ENCODE measurements at places on chromosomes 2 and 18.

- DNase-seq = no peak
These were observed 155.8 kb downstream of the CDH7 start for GRCh38 chr18:65906621-65907034.

GRCh38 chr18:77113361-77114151 is 19.0 kb downstream of the MBP start:
- DNase-seq = no peak

DNA sequence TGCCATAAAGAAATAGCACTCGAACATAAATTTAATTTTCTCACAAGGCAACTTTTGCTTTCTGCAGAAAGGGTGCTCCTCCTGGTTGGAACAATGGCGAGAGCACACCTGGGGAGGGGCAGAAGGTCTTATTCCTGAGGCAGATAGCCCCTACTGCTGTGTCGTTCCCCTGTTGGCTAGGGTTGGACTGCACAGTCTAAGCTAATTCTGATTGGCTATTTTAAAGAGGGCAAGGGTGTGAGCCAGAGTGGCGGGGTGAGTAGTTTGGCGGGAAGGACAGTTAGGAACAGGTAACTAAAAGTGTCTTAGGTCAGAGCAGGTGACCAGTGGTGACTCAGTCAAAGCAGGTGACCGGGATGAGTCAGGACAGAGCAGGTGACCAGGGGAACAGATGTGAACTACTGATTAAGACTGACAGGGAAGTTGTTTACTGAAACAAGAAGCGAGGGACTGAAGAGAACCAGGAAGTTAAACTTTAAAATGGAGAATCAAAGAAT is 49.7 kb upstream of the AGAP1 start:
- no peak for DNase-seq

- DNase-seq = no peak
These were observed 339.3 kb downstream of the HRH4 start for GRCh38 chr18:24799720-24800119.

DNA sequence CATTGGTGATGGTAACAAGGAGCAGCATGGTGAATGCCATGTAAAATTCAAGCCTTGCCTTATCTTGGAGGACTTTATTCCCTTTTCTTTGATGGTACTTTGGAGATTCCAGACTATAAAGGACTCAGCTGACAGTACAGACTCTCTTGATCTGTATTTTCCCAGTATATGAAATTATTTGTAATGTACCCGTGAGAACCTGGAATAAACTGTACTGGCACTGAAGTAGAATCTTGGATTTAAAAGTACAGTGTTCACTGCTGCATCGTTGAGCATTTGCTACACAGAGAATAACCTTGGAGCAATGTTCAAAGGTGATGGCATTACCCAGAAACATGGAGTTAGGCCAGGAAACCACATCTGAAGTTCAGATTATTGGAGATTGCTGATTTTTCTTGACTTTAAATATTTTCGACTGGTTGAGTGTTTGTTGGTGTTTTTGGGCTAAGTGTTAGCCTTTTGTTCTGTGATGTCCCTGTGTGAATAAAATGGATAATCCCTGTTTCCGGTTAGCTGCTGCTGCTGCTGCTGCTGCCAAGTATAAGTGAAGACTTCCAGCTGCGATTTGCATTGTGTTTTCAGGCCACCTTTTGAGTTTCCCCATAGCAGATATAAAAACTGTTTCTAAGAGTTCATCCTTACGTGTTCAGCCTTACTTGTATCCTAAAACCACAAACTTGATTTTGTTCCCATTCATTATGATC is 122.0 kb downstream of the SPTBN1 start:
- DNase-seq = no peak

- DNase-seq = no peak
These were observed 48.2 kb upstream of the LGALSL start for GRCh38 chr2:64405581-64406406.

GRCh38 chr2:230097424-230097823 is 28.7 kb upstream of the SLC16A14 start:
- no peak for DNase-seq

DNA sequence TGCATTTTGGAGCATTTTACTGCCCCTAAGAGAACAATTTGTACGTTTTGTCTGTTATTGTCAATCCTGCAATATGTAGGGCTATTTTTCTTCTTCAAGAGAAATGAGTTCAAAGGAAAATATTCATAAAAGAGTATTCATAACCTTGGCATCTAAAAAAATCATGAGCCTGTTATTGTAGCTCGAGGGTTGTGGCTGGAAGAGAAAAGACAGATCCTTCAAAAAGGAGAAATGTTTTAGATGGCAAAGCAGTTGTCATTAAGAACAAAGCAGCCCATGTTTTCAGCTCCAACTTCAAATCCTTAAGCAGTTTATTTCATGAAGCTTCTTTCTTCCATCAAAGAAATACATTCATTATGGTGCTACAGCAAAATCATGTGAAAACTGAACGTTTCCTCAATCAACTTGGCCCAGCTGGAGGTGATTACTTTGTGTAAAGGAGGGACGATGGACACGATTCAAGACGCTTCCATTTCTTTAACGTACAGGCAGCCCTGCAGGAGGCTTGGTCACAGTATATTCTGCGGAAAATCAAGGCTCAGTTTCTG is 31.4 kb downstream of the QPCT start:
- DNase-seq = no peak

- no peak for DNase-seq
These were observed 536.3 kb upstream of the TNP1 start for GRCh38 chr2:217396165-217396564.

DNA sequence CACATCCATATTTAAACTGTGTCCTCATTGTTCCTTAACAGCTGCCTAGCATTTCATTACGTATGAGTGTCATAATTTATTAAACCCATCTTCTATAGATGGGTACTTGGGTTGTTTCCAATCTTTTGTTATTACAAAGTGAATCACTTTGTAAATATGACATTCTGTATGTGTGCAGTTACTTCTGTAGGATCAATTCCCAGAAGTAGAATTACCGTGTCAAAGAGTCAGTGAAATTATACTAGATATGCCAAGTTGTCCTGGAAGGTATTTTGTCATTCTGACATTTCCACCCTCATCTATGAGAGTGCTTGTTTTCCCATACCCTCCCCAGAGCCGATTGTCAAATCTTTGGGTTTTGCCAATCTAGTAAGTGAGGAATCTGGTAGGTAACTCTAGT is 194.5 kb upstream of the APCDD1 start:
- no peak for DNase-seq

DNA sequence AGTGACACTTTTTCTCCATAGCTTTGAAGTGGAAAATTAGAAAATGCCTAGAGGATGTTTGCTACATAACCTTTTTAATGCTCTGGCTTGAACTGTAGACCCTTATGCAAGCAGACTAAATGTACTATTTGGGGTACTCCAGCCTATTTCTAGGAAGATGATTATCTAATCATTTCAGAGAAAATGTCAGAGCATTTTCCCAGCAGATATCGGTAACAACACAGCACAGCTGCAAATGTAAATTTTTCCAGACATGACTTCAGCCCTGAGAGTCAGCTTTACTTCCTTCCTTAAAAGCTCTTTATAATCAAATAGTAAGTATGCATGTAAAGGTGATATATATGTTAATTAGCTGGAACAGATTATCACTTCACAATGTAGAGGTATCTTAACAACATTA is 1647.1 kb downstream of the SUCLG1 start:
- no peak for DNase-seq

GRCh38 chr18:35998967-35999366 is 26.5 kb downstream of the RMP24 start:
- no peak for DNase-seq

- no peak for DNase-seq
These were observed 96.7 kb upstream of the LMAN1 start for GRCh38 chr18:59455728-59456276.

DNA sequence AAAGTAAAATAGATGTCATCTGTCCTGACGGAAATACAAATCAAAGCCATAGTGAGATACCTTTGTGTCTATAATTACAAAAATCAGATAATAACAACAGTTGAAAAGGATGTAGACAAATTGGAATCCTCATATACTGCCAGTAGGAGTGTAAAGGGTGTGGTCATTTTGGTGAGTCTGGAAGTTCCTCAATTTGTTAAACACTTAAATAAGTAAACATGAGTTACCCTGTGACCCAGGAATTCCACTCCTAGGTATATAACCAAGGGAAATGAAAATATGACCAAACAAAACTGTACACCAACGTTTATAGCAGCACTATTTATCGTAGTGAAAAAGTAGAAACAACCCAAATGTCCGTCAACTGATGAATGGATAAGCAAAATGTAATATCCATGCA is 24.0 kb downstream of the R3HDM1 start:
- DNase-seq = no peak

GRCh38 chr2:112793449-112793978 is 9.2 kb upstream of the IL1A start:
- DNase-seq = no peak

- no peak for DNase-seq
These were observed 476.1 kb downstream of the DLGAP1 start for GRCh38 chr18:3979024-3979423.

- DNase-seq = no peak
These were observed 98.6 kb downstream of the CDH2 start for GRCh38 chr18:28078298-28078697.

GRCh38 chr2:159157361-159158209 is 128.9 kb downstream of the WDSUB1 start:
- no peak for DNase-seq

- DNase-seq = peak; percentile 14
These were observed 38.2 kb upstream of the PPM1B start for GRCh38 chr2:44130441-44130840.

GRCh38 chr2:208686665-208687064 is 280.1 kb downstream of the PTH2R start:
- no peak for DNase-seq

GRCh38 chr2:100365434-100365833 is 43.1 kb upstream of the LONRF2 start:
- DNase-seq = peak; percentile 5

DNA sequence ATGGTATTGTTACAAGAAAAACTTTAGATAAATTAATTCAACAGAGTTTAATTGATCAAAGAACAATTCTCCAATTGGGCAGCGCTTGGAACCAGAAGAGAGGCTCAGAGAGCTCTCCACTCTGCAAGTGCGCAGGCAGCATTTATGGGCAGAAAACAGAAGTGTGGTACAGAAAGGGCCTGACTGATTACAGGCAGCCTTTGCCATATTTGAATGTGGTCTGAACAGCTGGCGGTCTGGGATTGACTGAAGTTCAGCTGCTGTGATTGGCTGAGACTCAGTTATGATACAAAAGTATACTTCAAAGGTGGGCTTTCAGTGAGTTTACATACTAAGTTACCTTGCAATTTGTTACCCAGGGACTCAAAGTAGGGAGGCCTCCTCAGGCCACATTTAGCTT is 301.3 kb upstream of the ID2 start:
- no peak for DNase-seq

DNA sequence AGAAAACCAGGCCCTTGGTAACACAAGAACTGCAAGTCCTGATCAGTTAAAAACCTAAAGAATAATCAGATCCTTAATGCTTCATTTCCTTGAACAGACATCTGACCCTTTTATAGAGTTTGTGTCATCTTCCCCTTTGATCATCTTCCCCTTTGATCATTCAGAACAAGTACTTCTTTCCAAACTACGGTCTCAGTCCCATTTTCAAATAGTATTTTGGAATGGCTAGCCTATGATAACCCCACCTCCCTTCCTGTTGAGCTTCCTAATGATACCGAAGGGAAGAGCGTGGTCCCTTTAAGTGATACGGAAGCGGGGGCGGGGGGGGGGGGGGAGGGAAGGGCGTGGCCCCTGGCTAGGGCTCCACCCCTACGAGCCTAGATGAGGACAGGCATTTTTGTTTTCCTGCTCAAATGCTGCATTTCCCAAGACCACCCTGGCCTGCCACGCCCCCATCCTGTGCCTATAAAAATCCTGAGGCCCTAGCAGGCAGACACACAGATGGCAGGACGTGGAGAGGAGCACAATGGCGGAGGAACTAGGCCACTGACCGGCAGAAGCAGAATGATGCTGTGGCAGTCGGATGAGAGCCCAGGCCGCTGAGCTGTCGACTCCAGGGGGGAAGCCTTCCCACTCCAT is 24.1 kb upstream of the CHRNA1 start:
- DNase-seq = no peak

DNA sequence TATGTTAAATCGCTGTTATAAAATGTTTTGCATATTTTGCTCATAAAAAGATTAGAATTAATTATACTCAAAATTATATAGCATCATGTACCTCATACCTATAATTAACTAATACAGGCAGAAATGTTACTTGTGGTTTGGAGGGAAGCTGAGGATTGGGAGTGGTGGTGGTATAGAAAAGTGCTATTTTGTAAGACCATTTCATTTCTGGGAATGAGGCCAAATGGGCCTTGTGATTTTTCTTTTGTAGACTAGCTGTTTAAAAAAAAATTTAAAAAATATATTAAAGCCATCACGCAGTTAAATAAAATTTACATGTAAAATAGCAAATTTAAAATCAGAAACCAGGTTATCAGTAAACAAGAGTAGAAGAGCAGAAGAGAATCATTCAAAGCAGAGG is 560.8 kb upstream of the FAM98A start:
- DNase-seq = no peak

GRCh38 chr2:69652206-69652605 is 8.7 kb upstream of the AAK1 start:
- DNase-seq = no peak

DNA sequence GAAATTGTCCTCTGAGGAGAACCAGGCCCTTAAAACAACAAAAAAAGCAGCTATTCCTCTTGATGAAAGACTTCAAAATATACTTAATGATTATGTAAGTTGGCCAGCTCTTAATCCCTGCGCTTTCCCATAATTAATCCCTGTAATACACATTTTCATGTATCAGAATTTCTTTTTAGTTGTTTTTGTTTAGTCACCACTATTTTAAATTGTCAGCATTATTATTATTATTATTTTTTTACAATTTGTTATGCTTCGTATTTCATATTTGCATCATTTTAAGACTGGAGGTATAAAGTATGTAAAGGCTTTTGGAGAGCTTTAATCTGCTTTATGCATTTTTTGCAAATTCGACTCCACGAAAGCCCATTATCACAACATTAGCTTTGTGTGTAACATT is 152.9 kb downstream of the ACOXL start:
- no peak for DNase-seq

DNA sequence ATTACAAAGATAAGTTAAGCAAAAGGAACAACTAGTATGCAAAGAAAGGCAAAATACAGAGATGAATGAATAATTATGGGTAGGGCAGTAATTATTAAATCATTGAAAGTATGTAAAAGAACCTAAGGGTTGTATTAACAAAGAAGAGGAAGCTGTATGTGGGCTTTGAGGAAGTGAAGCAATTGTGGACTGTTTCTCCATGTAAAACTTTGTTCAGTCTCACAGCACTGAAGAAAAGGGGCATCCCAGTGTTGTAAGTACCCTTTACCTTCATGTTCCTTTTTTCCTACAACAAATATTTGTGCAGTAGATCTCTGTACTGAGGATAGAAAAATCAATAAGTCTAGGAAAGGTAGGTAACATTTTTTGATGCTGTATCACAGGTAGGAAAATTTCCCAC is 388.7 kb upstream of the NRP2 start:
- DNase-seq = no peak
